Glutamatergic neuron (in vitro differentiated cells): ENCODE measurements at places on chromosomes 6 and 20. TPM values are rescaled to one million over a fixed set of nuclear protein-coding genes. Genes with fewer than 3 reads are reported as not detected.
A peak's percentile ranks its signal among the peaks of the same experiment; 100 is the strongest.

DNA sequence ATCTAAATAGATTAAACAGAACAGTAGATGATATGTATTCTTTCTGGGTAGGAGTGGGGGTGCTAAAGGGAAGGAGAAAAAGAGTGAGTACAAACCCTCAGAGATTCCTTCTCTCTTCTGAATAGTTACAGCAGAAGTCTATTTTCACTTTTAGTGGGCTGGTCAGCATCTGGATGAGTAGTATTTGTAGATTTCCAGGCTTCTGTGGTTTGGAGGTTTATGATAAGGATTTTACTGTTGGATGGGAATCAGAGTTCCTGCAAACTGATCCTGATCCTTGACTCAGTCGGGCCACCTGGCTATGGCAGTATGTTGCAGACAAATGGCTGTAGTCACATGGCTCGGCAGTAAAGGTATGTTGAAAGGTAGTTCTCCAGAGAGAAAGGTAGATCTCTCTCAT is 84.3 kb upstream of the IFNGR1 start:
- no peak overlapping the region for H3K4me3 ChIP-seq
- no peaks in the 10 kb centered on the region for H3K4me1 ChIP-seq
- no peaks in the 10 kb centered on the region for H3K36me3 ChIP-seq
- no peak overlapping the region for H3K27ac ChIP-seq

Gene SNRNP48
- total RNA-seq: 9.5 TPM

Gene PLA2G7
- 0.44 TPM for total RNA-seq

Gene KCNK5
- total RNA-seq: 0.71 TPM

Gene BPI
- total RNA-seq: not detected

- H3K4me1 ChIP-seq: no peaks in the 10 kb centered on the region
- no peak overlapping the region for H3K4me3 ChIP-seq
- H3K36me3 ChIP-seq: no peaks in the 10 kb centered on the region
- H3K27ac ChIP-seq: no peak overlapping the region
Measured at GRCh38 chr6:151948002-151948743, 140.7 kb downstream of the ESR1 start.

DNA sequence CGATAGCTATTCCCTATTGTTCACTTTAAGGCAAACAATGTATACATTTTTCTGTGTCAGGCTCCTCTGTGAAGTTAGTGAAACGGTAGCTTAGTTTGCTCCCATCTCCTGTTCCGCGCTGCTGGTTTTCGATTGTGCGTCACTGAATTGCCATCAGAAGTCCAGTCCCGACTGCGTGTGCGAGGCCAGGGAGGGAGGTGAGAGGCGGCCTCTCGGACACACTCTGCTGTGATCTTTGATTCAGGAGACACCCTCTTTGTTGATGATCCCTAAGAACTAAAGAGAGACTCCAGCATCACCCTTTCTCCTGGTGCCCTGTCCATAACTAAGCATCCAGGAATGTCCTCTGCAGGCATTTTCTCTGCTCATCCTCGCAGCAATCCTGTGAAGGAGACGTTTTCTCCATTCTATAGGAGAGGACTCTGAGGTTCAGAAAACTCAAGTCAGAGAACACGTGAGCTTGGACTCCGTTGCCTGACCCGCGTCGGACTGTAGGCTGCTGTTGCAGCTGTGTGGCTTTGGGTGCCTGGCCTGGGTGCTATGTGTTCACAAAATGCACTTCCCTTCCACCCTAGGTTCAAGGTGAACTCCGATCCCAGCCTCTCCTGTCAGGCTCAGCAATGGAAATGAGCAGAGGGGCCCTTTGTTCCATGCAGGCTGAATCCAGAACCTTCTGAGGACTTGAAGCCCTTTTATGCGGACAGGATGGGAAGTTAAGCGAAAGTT is 24.1 kb upstream of the UNC93A start:
- peaks cover 6% of the 10 kb centered on the region for H3K27me3 ChIP-seq
- no peaks in the 10 kb centered on the region for H3K36me3 ChIP-seq
- H3K4me3 ChIP-seq: no peak overlapping the region
- peak overlapping the region; percentile 75 for H3K27ac ChIP-seq
- no peak for DNase-seq

- no peaks in the 10 kb centered on the region for H3K36me3 ChIP-seq
- peaks cover under 1% of the 10 kb centered on the region for H3K4me1 ChIP-seq
- H3K4me3 ChIP-seq: no peak overlapping the region
Measured at GRCh38 chr6:11923621-11924020, 88.5 kb upstream of the HIVEP1 start.

- no peak for DNase-seq
- no peak overlapping the region for H3K27ac ChIP-seq
- H3K4me1 ChIP-seq: peaks cover 19% of the 10 kb centered on the region
- no peak overlapping the region for H3K4me3 ChIP-seq
- no peaks in the 10 kb centered on the region for H3K27me3 ChIP-seq
Measured at GRCh38 chr6:98116455-98116854, 717.9 kb upstream of the POU3F2 start.

Gene FKBP5
- total RNA-seq: 10.6 TPM

Gene PFDN4
- 51.6 TPM for total RNA-seq

Gene PPP1R3D
- total RNA-seq: 1.3 TPM

DNA sequence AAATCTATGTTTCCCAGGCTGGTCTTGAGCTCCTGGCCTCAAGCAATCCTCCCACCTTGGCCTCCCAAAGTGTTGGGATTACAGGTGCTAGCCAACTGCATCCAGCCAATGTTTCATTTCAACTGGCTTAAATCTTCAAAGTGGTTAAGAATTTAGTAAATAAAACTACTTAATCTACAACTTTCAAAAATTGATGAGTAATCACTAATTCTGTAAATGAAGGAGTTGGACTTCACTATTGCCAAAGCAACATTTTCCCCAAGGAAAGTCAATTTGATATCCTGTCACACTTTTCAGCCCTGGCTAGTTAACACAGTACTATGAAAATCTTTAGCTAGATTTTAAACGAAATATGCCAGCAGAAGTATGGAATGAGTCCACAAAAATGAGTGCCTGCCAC is 3.8 kb downstream of the TOMM6 start:
- no peaks in the 10 kb centered on the region for H3K4me1 ChIP-seq
- no peak overlapping the region for H3K27ac ChIP-seq
- DNase-seq: no peak
- H3K4me3 ChIP-seq: no peak overlapping the region
- H3K27me3 ChIP-seq: peaks cover 2% of the 10 kb centered on the region

DNA sequence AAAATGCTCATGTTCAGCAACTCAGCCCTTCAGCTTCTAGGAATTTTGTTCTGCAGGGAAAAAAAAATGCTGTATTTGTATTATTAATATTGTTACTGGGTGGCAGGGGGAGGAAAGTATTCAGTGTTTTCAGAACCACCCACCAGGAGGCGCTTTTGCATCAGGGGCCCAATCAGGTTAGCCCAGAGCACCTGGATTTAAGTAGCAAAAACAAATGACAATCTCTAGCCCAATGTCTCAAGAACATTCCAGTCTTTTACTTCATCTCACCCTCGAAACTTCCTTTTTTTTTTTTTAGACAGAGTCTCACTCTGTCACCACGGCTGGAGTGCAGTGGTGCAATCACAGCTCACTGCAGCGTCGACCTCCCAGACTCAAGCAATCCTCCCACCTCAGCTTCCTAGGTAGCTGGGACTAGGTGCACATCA is 635 bp upstream of the C20orf203 start:
- H3K27ac ChIP-seq: no peak overlapping the region
- no peaks in the 10 kb centered on the region for H3K36me3 ChIP-seq
- no peak for DNase-seq
- H3K4me1 ChIP-seq: peaks cover 10% of the 10 kb centered on the region
